CD4-positive, alpha-beta T cell treated with Interleukin-6 at 100 ng/mL for 8 hours (primary cell): ENCODE measurements at places on chromosomes 5 and 9.
A peak's percentile ranks its signal among the peaks of the same experiment; 100 is the strongest.

DNA sequence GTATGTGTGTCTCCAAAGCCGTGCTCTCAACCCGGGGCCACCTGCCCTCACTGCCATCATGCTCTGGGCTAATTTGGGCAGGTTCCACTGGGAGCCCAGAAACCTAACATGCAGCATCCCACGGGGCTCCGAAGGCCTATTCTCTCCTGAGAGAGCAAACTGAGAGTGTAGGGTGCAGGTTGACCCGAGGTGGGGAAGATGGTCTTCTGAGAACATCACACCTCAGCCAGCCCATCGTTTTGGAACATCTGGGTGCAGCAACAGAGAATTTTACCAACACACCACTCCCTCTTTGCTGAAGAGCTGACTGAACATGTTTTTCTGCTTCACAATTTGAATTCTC, 294.6 kb upstream of the TUT7 start:
- DNase-seq, result no peak

GRCh38 chr9:3912280-3912679, 386.5 kb upstream of the RFX3 start:
- no peak for DNase-seq

- DNase-seq, result no peak
These were observed 228.9 kb downstream of the CDK5RAP2 start for GRCh38 chr9:120351106-120351505.

GRCh38 chr5:151238303-151238741, 14.4 kb upstream of the CCDC69 start:
- DNase-seq, result no peak

- no peak for DNase-seq
These were observed 551.6 kb downstream of the PRDM9 start for GRCh38 chr5:24059006-24059405.

GRCh38 chr5:118580949-118581348, 407.4 kb downstream of the DTWD2 start:
- DNase-seq, result no peak

DNA sequence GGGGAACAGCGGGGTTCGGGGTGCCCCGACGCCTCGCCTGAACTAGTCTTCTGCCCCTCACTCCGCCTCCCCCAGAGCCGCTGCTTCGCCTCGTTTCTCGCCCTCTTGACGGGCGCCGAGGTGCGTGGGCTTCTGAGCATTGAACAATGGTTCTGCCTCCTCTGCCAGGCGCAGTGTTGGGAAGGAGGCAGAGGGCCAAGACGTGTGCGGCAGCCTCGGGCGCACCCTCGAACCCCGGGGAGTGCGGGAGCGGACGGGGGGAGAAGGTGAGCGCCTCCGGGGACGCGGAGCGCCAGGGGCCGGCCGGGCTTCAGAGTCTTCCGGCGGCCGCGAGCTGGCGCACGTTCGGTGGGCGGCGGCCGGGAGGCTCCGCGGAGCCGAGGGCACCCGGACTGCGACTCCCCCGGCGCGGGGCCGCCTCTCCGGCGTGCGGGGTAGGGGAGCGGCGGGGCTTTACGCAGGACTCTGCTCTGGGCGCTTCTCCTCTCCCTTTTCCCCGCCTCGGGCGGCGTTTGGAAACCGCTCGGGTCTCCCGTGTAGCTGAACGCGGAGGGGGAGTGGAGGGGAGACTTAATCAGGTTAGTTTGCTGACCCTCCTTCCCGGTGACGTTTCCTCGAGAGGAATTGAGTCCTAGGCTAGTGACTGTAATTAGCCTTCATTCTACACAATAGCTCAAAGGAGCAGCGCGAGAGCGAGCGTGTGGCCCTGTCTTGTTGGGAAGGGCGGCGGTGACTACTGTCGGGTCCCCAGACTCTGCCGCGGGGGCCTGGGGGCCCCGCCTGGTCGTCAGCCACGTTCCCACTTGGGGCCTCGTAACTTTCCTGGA, 1.1 kb downstream of the VLDLR start:
- DNase-seq, result no peak

DNA sequence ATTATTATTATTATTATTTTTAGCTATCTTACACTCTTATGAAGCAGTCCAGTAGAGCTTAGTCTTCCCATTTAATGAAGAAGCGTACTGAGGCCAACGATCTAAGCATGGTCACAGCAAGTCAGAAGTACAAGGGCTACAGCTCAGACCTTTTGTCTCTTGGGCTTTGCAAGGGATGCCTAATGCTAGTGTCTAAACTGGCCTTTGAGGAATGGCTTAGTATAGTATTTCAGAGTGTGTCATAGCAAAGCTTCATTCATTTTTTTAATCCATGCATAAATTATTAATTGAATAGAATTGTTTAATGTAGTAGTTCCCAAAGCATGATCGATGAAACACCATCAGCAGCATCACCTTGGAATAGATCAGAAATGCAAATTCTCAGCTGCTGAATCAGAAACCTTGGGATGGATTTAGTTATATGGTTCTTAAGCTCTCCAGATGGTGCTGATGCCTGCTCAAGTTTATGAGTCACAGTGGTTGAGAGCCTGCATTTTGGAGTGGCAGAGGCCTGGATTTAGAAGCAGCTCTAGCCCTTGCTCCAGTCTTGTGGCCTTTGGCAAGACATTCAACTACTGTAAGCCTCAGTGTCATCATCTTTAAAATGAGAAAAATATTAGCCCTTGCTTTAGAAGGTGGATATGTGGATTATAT, 6.1 kb downstream of the IL12B start:
- DNase-seq, result no peak

- DNase-seq, result no peak
These were observed 1.2 kb upstream of the ENTREP1 start for GRCh38 chr9:69323861-69324260.

- no peak for DNase-seq
These were observed 68.3 kb downstream of the ADAMTS2 start for GRCh38 chr5:179276838-179277395.

- no peak for DNase-seq
These were observed 43.1 kb upstream of the TTC39B start for GRCh38 chr9:15349892-15350761.

DNA sequence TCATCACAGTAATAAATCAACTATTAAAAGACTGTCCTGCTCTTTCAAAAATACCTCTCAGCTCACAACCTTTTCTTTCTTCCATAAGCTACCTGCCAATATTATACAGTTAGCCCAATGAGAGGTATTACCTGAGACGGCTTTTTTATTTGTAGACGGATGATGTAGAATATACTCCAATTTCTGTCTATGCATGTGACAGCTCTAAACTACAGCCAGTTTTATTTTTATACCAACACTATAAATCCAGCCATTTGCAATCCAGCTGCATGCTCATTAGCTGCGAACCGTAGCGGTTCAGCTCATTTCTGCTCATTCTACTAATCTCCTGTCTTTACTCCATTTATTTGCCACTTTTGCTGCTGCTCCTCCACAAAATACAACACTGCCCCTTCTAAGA, 51.2 kb downstream of the TBCA start:
- DNase-seq, result no peak

DNA sequence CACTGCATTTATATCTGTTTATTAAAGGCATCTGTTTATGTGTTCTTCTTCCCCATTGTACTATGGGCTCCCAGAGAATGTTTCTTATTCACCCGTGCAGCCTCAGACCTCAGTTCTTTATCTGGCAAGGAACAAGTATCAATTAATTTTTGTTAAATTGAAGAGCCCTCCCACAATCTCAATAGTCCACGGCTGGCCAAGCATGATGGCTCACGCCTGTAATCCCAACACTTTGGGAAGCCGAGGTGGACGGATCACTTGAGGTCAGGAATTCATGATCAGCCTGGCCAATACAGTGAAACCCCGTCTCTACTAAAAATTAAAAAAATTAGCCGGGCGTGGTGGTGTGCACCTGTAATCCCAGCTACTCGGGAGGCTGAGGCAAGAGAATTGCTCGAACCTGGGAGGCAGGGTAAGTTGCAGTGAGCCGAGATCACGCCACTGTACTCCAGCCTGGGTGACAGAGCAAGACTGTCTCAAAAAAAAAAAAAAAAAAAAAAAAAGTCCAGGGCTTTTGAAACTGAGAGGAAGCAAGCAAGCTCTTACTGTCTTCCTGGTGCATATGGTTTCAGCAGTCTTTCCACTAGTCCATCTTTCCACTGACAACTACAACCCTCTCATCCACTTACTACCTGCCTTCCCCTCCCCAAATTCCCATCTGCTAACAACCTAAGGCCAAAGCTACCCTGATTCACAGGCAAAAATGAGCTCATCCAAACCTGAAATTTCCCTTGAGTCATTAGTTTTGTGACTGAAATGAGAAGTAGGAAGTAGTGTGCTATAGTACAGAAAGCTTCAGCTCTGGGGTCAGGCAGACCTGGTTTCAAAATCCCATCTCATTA, 2.3 kb upstream of the HK3 start:
- no peak for DNase-seq

DNA sequence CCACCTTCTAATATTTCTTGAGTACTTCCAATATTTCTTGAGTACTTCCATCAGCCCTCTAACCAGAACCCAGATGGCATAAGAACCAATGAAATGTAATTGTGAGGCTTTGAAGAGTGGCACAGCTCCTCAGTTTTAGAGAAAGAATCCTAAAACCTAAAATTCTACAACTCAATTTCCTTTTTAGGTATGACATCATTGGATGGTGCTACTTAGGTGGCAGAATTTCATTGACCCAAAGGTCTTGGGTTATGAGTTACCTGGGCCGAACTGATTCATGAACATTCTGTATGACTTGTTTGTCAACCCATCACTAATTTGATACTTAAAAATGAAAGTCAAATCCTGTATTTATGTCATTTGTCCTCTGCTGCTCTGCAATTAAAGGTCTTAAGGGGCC, 13.1 kb downstream of the HMGCS1 start:
- DNase-seq, result no peak

DNA sequence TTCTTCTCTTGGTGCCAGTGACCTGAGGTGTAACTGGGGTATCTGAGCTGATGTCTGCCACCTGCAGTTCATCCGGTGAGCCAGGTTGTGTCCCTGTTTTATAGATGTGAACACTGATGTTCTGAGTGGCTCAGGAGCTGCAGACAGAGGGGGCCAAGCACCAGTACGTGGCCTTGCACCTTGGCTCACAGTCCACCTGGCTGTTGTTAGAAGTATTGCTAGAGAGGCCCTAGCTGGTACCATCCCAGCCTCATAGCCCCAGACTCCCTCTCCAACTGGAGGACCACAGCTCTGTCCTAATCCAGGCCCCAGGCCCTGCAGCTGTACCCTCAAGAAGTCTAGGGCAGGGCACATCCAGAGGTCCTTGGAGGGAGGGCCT, 16.2 kb downstream of the PHF2 start:
- no peak for DNase-seq

- DNase-seq, result no peak
These were observed 114.4 kb downstream of the SLC28A3 start for GRCh38 chr9:84226126-84226525.

DNA sequence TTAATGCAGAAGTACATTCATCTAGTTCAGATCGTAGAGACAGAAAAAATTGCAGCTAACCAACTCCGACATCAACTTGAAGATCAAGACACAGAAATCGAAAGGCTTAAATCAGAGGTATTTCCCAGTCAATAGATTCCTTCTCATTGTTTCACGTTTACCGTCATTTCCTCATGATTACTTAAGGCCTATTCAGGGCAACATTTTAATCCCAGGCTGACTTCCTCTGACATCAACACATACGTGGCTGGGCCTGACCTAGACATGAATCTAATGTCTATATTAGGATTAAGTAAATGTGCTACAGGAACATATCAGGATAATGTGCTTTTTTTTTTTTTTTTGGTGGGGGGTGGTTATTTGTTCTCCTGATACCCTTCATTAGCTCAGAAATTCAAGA, 107.9 kb downstream of the RASGRF2 start:
- no peak for DNase-seq

DNA sequence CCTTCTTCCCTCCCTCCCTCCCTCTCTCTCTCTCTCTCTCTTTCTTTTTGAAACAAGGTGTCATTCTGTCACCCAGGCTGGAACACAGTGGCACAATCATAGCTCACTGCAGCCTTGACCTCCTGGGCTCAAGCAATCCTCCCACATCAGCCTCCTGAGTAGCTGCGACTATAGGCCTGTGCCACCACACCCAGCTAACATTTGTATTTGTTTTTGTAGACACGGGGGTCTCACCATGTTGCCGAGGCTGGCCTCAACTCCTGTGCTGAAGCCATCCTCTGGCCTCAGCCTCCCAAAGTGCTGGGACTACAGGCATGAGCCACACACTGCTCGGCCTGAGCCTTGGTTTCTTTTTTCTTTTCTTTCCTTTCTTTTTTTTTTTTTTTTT, 45.8 kb downstream of the PLPP7 start:
- no peak for DNase-seq

- no peak for DNase-seq
These were observed 626 bp upstream of the FST start for GRCh38 chr5:53479590-53480415.

GRCh38 chr5:81750308-81751008, 439 bp downstream of the SSBP2 start:
- peak; percentile 11 for DNase-seq

GRCh38 chr9:33143241-33143661, 23.9 kb downstream of the B4GALT1 start:
- DNase-seq, result no peak

- DNase-seq, result no peak
These were observed 91.4 kb upstream of the FCN2 start for GRCh38 chr9:134789168-134789567.

GRCh38 chr5:80736730-80737129, 81.9 kb upstream of the DHFR start:
- no peak for DNase-seq
